ENCODE measurements at places on chromosomes 13 and 19.
A peak's percentile ranks its signal among the peaks of the same experiment; 100 is the strongest.

DNA sequence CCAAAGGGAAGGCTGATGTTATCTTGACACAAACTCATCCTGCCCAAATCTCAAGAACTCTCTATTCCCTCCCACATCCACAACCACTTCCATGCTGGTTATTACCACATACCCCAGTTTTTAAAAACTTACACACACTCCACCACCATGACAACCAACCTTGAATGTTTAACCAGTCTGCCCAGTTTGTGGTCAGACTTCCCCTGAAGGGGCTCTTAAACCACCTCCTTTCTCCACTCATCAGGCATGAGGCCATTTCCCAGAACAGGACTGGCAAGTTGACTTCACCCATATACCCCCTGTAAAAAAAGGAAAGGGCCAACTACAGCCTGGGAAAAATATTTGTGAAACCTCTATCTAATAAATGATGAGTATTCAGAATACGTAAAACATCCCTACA, 12.4 kb upstream of the ZSCAN4 start:
- H3K4me1 ChIP-seq, result no peaks in the 10 kb centered on the region
- no peaks in the 10 kb centered on the region for H3K36me3 ChIP-seq
- H3K4me3 ChIP-seq, result no peak overlapping the region
- no peak for DNase-seq
- no peaks in the 10 kb centered on the region for H3K27me3 ChIP-seq

DNA sequence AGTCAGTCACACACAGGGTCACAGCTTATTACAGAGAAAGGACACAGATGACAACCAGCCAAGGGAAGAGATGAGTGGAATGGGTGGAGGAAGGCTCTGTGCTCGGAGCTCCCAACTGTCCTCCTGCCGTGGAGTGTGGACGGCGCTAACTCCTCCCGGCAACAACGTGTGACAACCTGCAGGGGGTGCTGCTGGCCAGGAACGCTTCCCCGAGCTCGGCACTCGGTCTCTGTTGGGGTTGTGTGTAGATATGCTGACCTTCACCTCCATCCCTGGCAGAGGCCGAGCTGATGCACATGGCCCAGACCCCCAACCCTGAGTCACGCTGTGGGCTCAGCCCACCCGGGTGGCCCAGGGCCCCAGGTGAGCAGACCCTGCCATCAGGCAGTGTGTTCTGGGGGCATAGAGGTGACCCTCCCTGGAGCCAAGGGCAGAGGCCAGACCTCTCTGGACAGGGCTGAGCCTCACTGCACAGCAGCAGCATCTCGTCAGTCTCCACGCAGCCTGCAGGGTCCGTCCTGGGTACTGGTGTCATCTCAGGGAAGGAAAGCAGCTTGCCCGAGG, 14.1 kb downstream of the ZNF444 start:
- H3K27ac ChIP-seq, result no peak overlapping the region
- no peak for DNase-seq
- no peaks in the 10 kb centered on the region for H3K27me3 ChIP-seq
- H3K36me3 ChIP-seq, result peaks cover 71% of the 10 kb centered on the region

- H3K36me3 ChIP-seq, result no peaks in the 10 kb centered on the region
- no peaks in the 10 kb centered on the region for H3K4me1 ChIP-seq
- no peaks in the 10 kb centered on the region for H3K27me3 ChIP-seq
- DNase-seq, result no peak
- no peak overlapping the region for H3K4me3 ChIP-seq
Observed at GRCh38 chr13:78198419-78198818, 279.8 kb upstream of the EDNRB start.

DNA sequence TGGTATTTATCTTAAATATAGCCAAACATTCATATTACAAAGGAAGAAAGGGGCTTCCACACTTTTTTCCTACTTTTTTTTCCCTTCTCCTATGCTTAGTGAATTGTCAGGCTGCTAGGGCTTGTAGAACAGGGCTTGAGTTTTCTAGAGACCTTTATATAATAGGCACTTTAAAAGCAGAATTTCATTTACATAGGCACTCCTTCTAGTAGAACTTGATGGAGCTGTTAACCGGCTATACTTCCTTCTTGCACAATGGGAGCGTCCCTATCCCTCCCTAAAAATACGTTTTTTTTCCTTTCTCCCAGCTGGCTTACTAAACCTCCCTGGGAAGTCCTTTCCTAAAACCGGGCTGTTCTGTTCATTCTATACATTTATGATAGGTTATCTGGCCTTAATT, 1.1 kb downstream of the TRIM13 start:
- H3K4me1 ChIP-seq, result peaks cover 23% of the 10 kb centered on the region
- H3K4me3 ChIP-seq, result peak overlapping the region; percentile 68
- H3K27me3 ChIP-seq, result no peaks in the 10 kb centered on the region
- no peak for DNase-seq

DNA sequence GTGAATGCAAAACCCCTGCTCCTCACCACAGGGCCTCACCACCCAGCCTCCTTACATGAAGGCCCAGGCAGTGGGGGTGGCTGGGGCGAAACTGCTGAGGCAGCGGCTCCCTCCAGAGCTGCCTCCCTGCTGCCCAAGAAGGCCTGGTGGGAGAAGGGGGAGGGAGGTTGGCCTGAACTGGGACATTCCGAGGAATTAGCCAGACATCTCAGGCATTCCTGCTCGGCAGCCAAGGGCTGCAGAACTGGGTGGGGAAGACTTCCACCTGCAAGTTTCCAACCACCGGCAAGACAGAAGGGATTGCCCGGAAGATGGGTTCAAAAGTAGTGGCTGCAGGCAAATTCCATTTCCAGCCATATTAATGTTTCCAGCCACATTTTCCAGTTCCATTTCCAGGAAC, 2.3 kb upstream of the PSPN start:
- peaks cover 3% of the 10 kb centered on the region for H3K4me1 ChIP-seq
- no peak for DNase-seq
- H3K27ac ChIP-seq, result no peak overlapping the region
- H3K36me3 ChIP-seq, result peaks cover 44% of the 10 kb centered on the region
- no peaks in the 10 kb centered on the region for H3K27me3 ChIP-seq

- peaks cover 30% of the 10 kb centered on the region for H3K27me3 ChIP-seq
- no peak for DNase-seq
- H3K27ac ChIP-seq, result no peak overlapping the region
- no peak overlapping the region for H3K4me3 ChIP-seq
Observed at GRCh38 chr13:110424569-110425443, 117.7 kb downstream of the COL4A2 start.
